Hair follicle dermal papilla cell (primary cell): ENCODE measurements at places on chromosomes 7 and 10. TPM values are rescaled to one million over a fixed set of nuclear protein-coding genes. Genes with fewer than 3 reads are reported as not detected.

Gene AGMO
- 0.24 and 0.65 TPM in 2 replicates for total RNA-seq

Gene AP4M1
- 15.7 and 23.4 TPM in 2 replicates for total RNA-seq

Gene OR13A1
- not detected in 2 replicates for total RNA-seq

Gene GALNT17
- total RNA-seq, result 0.49 and 0.97 TPM in 2 replicates

Gene LAMB4
- total RNA-seq, result 0.24 and 0.65 TPM in 2 replicates

Gene CPSF4
- 32.3 and 32.7 TPM in 2 replicates for total RNA-seq

Gene INSYN2A
- 0.16 and 0.24 TPM in 2 replicates for total RNA-seq

Gene RHEB
- 43.3 and 51.9 TPM in 2 replicates for total RNA-seq

Gene POMZP3
- 3.3 and 4.1 TPM in 2 replicates for total RNA-seq

Gene ADCK2
- total RNA-seq, result 20.6 and 26.5 TPM in 2 replicates

Gene EIF4H
- 292 and 310 TPM in 2 replicates for total RNA-seq

Gene ITGB1
- total RNA-seq, result 1,670 and 1,950 TPM in 2 replicates

Gene TUBB8
- not detected in 2 replicates for total RNA-seq

Gene VKORC1L1
- total RNA-seq, result 15.2 and 16.2 TPM in 2 replicates

Gene DLX5
- total RNA-seq, result not detected in 2 replicates

Gene CHAT
- total RNA-seq, result not detected in 2 replicates

Gene GIMAP4
- not detected in 2 replicates for total RNA-seq

Gene DYNC1I1
- 0.81 and 0.85 TPM in 2 replicates for total RNA-seq

Gene SEMA3D
- total RNA-seq, result 32.7 and 40.4 TPM in 2 replicates

Gene PURB
- 19.9 and 23.7 TPM in 2 replicates for total RNA-seq

Gene ZNF804B
- not detected in 2 replicates for total RNA-seq

Gene CAV1
- 656 and 917 TPM in 2 replicates for total RNA-seq

Gene CRTAC1
- not detected in 2 replicates for total RNA-seq

Gene AQP1
- total RNA-seq, result 36.2 and 47.4 TPM in 2 replicates

Gene MLXIPL
- total RNA-seq, result not detected in 2 replicates

Gene LRGUK
- 0.36 and 0.49 TPM in 2 replicates for total RNA-seq

Gene RET
- 2.4 and 4.1 TPM in 2 replicates for total RNA-seq

Gene FZD8
- 3.2 and 5.6 TPM in 2 replicates for total RNA-seq

Gene RNF32
- 1.8 and 1.9 TPM in 2 replicates for total RNA-seq

Gene GTF2IRD1
- 14.8 and 14.9 TPM in 2 replicates for total RNA-seq

Gene ZNF503
- 41.5 and 50.1 TPM in 2 replicates for total RNA-seq

Gene PIK3AP1
- total RNA-seq, result not detected in 2 replicates

Gene EPHB6
- 6.7 and 13.4 TPM in 2 replicates for total RNA-seq

Gene PNLIPRP2
- total RNA-seq, result not detected in 2 replicates

Gene HOXA10
- not detected in 2 replicates for total RNA-seq

Gene HOXA2
- total RNA-seq, result 0.12 and 0.32 TPM in 2 replicates

Gene HOXA1
- total RNA-seq, result under 0.01 TPM in 1 of 2 replicates, not detected in the other

Gene GTF2IRD2
- 11.8 and 17.8 TPM in 2 replicates for total RNA-seq

Gene C7orf57
- total RNA-seq, result 0.24 TPM in 1 of 2 replicates, not detected in the other

Gene KIFBP
- 41.4 and 45.9 TPM in 2 replicates for total RNA-seq

Gene EN2
- not detected in 2 replicates for total RNA-seq

Gene STX1A
- 11.4 and 15.8 TPM in 2 replicates for total RNA-seq

Gene GPNMB
- total RNA-seq, result 284 and 331 TPM in 2 replicates

Gene KIF5B
- 124 and 127 TPM in 2 replicates for total RNA-seq

Gene ZNF365
- 3.9 and 4.0 TPM in 2 replicates for total RNA-seq

Gene CARD11
- not detected in 2 replicates for total RNA-seq

Gene SPDYE11
- total RNA-seq, result not detected in 2 replicates

Gene TRPV5
- total RNA-seq, result not detected in 2 replicates

Gene FXYD4
- total RNA-seq, result not detected in 2 replicates

Gene SCRN1
- 95.6 and 111 TPM in 2 replicates for total RNA-seq

Gene RELN
- 0.16 and 0.24 TPM in 2 replicates for total RNA-seq

Gene UNCX
- total RNA-seq, result 0.12 TPM in 1 of 2 replicates, not detected in the other

Gene NPC1L1
- not detected in 2 replicates for total RNA-seq

Gene GNG11
- total RNA-seq, result 19.0 and 21.4 TPM in 2 replicates

Gene AKR1C4
- total RNA-seq, result not detected in 2 replicates

Gene CYP3A7
- total RNA-seq, result not detected in 2 replicates

Gene PTPRZ1
- 0.16 TPM in 1 of 2 replicates, not detected in the other for total RNA-seq

Gene KLLN
- total RNA-seq, result 0.85 and 0.97 TPM in 2 replicates
